Fibroblast of lung (primary cell): ENCODE measurements at places on chromosomes 1 and 21. TPM values are rescaled to one million over a fixed set of nuclear protein-coding genes. Genes with fewer than 3 reads are reported as not detected.
A peak's percentile ranks its signal among the peaks of the same experiment; 100 is the strongest.

GRCh38 chr1:176609556-176610408, 146.8 kb downstream of the PAPPA2 start:
- no peak overlapping the region for H3K4me3 ChIP-seq
- no peak overlapping the region for H3K27ac ChIP-seq
- no peaks in the 10 kb centered on the region for H3K36me3 ChIP-seq

HSPA6 gene
- 0.22 and 0.33 TPM in 2 replicates for polyA plus RNA-seq

- peak overlapping the region; percentile 99 for H3K27ac ChIP-seq
- peaks cover 18% of the 10 kb centered on the region for H3K36me3 ChIP-seq
- peak overlapping the region; percentile 55 for H3K4me3 ChIP-seq
- no peaks in the 10 kb centered on the region for H3K27me3 ChIP-seq
Observed at GRCh38 chr1:151282883-151283725, 1.0 kb downstream of the ZNF687 start.

DNA sequence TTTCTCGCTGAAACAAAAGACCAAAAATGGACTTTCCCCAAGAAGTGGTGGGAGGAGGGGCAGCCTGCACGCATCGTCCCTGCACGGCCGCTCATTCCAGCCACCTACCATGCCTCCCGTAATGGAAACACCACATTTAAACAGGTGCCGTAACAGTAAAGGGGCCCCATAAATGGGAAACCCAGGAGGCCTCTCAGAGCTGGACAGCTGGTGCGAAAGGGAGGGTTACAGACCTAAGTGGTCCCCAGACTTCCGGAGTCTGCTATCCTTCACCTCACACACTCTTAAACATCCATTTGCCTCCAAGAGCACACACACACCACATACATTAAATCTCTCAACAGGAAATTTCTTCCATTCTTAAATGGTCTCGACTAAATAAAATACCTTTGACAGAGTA, 120.7 kb upstream of the SOD1 start:
- no peaks in the 10 kb centered on the region for H3K4me1 ChIP-seq
- H3K4me3 ChIP-seq: no peak overlapping the region
- no peaks in the 10 kb centered on the region for H3K27me3 ChIP-seq
- no peak overlapping the region for H3K27ac ChIP-seq
- DNase-seq: no peak

DNA sequence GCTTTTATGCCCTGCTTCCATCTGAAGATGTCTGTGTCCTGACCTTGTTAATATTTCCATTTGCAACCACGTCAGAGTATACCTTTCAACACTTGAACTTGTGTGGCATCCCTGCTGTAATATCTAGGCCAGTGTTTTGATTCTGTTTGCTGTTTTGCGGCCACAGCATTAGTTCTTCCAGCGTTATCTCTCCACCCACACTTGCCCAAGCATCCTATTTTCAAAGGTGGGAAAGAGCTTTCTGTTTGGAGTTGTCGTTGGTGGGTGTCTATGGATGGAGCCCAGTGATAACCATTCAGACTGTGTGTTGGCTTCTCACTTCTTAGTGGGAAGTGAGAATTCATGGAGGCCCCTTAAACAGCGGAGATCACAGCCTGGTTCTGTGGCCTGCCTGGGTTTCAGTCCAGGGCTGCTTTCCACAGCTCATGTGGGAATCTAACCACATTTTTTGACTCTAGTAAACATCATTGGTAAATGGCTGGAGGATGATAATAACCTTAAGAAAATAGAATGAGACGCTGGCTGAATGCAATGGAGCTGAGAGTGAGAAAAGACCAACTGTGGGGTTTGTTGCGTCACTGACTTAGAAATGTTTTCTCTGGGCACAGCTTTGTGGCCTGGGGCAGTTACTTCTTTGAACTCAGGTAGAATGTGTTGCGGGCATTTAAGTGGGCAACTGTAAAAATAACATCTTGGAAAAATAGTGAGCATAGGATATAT, 7.6 kb downstream of the TENT5C start:
- no peaks in the 10 kb centered on the region for H3K36me3 ChIP-seq
- no peak for DNase-seq
- H3K4me3 ChIP-seq: no peak overlapping the region
- H3K4me1 ChIP-seq: peaks cover 11% of the 10 kb centered on the region
- H3K27ac ChIP-seq: peak overlapping the region; percentile 72
- no peaks in the 10 kb centered on the region for H3K27me3 ChIP-seq

H3-3A gene
- 285 and 312 TPM in 2 replicates for polyA plus RNA-seq

DNA sequence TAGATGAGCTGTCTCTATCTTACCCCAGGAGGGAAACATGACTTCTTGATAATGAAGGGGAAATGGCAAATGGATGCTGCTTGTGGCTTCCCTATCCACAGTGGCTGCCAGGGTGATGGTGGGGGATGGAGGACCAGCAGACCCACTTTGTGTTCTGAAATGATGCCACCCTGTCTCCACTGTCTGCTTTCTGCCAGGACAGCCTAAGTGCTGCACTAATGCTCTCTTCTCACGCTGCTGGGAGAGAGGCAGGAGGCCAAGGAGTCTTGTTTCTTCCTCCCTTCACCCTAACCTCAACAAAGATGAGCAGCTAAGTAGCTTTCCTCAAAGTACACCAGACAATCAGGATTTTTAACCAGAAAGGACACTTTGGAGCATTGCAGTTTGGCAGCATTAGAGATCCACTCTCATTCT, 36.6 kb downstream of the XCL1 start:
- no peaks in the 10 kb centered on the region for H3K4me1 ChIP-seq
- no peaks in the 10 kb centered on the region for H3K36me3 ChIP-seq
- no peak overlapping the region for H3K27ac ChIP-seq
- no peak overlapping the region for H3K4me3 ChIP-seq
- no peak for DNase-seq
- no peaks in the 10 kb centered on the region for H3K27me3 ChIP-seq

FAM229A gene
- 0.53 and 0.77 TPM in 2 replicates for polyA plus RNA-seq

DNA sequence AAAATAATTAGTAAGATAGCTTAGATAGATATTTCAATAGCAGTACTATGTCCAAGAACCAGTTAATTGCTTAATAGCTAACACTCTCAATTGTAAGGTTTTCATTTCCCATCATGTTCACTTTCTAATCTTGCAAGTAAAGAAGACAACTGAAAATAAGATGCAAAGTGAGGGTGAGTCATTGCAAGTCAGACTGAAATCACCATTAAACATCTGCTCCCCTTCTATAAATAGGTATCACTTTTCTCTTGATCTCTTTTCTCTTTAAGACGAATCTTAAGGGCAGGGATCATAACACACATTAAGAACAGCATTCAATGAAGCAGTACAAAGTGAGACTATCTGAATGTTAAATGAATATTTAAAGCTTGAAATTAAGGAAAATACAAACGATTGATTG, 40.4 kb downstream of the UBR4 start:
- DNase-seq: peak; percentile 60
- H3K27ac ChIP-seq: no peak overlapping the region
- H3K36me3 ChIP-seq: peaks cover 24% of the 10 kb centered on the region
- H3K4me3 ChIP-seq: no peak overlapping the region
- H3K4me1 ChIP-seq: peaks cover 7% of the 10 kb centered on the region
- no peaks in the 10 kb centered on the region for H3K27me3 ChIP-seq

DNA sequence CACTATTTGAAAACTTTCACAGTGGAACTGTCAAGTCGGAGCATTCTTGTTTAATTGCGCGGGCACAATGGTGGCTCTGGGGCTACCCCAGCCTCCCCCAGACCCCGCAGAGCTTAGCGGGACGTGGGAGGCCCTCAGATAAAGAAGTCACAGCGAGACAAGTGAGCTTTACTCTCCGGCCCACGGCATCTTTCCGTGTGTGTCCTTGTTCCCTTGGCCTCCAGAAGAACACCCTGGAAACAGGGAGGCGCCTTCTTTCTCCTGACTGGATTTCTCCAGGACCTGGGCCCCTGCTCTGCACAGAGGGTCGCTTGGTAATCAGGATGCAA, 382.8 kb downstream of the RRAGC start:
- no peak for DNase-seq
- no peak overlapping the region for H3K4me3 ChIP-seq
- no peaks in the 10 kb centered on the region for H3K27me3 ChIP-seq
- no peak overlapping the region for H3K27ac ChIP-seq
- no peaks in the 10 kb centered on the region for H3K36me3 ChIP-seq

MFSD2A gene
- polyA plus RNA-seq: 0.90 and 4.5 TPM in 2 replicates

DNA sequence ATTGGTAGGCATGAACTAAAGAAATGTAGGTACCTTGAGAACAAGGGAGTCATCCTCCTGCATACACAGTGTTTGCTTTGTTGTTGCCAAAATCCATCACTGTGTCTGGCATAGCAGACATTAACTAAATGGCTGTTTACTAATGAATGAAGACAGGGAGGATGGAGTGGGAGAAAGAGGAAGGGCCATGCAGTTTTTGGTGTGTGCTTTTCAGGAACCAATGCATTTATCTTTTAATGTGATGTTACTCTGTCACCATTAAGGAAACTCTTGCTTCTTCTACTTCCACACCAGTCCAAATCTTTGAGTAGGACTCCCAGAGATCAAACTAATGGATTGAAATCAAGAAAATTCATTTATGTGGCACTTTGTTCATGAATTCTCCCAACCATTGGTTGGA, 55.6 kb upstream of the DUSP10 start:
- H3K27me3 ChIP-seq: no peaks in the 10 kb centered on the region
- H3K27ac ChIP-seq: no peak overlapping the region
- no peak for DNase-seq

GRCh38 chr1:11690397-11691301, 861 bp upstream of the DRAXIN start:
- no peak overlapping the region for H3K27ac ChIP-seq
- peaks cover 43% of the 10 kb centered on the region for H3K27me3 ChIP-seq
- no peak overlapping the region for H3K4me3 ChIP-seq

DNA sequence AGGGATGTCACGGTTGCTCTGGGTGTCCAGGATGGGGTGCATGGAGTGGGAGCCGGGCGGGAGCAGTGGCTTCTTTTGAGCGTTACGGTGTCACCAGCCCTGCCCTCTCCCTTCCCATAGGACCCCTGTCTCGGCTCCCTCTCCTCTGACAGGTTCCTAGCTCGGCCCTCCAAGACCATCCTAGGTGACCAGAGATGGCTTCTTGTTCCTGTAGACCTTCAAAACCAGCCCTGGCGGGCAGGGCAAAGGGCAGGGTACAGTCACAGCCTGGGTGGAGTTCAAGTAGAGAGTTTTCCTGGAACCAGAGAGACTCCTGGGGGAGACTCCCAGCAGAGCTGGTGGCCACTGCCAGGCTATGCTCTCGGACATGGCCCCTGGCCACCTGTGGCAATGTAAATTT, 345.6 kb upstream of the AJAP1 start:
- DNase-seq: no peak
- H3K27ac ChIP-seq: no peak overlapping the region
- H3K4me3 ChIP-seq: no peak overlapping the region
- H3K27me3 ChIP-seq: no peaks in the 10 kb centered on the region
- no peaks in the 10 kb centered on the region for H3K4me1 ChIP-seq

SYTL1 gene
- 0.02 and 0.03 TPM in 2 replicates for polyA plus RNA-seq

DNA sequence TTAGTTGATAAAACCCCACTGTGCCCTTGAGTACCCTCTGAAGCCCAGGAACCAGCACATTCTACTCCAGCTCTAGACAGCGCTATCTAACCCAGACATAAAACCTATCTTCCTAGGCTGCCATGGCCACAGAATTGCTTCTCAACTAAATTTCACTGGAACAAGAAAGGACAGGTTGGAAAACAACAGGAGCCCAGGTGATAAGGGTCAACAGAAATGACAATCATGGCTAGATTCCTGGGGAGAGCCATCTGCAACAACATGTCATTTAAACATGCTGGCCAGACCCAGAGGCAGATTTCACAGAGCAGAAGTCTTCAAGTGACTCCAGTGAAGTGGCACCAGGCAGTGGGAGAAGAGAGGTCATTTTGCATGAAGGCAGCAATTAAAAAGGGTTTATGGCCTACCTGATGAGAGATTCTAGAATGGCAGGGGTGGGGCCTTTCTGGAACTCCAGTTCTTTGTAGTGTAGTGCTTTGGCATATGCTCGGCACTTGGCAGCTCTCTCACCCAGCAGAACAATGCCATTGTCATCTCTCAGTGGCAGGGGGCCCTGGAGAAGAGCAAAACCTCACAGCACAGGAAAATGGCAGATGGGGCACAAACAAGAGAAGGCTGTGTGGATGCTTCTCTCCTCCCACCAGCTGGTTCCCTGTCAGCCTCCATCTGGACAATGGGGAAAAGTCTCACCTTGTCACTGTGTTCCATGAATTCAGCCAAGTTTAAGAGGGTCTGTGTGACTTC, 9.9 kb downstream of the ANGPTL7 start:
- H3K27ac ChIP-seq: no peak overlapping the region
- no peaks in the 10 kb centered on the region for H3K4me1 ChIP-seq
- no peaks in the 10 kb centered on the region for H3K27me3 ChIP-seq
- no peak overlapping the region for H3K4me3 ChIP-seq
- DNase-seq: no peak

BSND gene
- not detected in 2 replicates for polyA plus RNA-seq

DNA sequence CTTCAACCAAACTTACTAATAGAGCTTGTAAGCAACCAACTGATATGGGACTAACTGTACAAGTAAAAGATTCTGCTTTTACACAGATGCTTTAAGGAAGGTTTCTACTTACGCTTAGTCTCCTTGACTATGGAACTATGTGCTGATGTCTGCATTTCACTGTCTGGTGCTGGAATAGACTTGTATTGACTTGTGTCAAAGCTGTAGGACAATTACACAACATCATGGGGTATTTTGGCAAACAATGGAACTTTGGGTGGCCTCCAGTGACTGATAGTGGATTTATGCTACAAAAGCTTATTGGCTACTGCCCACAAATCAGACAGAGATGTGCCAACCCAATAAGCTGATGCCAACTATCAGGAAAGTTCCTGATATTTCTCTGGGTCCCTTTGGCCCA, 10.6 kb downstream of the CBR1 start:
- no peak overlapping the region for H3K27ac ChIP-seq
- H3K36me3 ChIP-seq: no peaks in the 10 kb centered on the region
- H3K4me3 ChIP-seq: no peak overlapping the region
- no peaks in the 10 kb centered on the region for H3K27me3 ChIP-seq
- H3K4me1 ChIP-seq: no peaks in the 10 kb centered on the region
- DNase-seq: no peak

DNA sequence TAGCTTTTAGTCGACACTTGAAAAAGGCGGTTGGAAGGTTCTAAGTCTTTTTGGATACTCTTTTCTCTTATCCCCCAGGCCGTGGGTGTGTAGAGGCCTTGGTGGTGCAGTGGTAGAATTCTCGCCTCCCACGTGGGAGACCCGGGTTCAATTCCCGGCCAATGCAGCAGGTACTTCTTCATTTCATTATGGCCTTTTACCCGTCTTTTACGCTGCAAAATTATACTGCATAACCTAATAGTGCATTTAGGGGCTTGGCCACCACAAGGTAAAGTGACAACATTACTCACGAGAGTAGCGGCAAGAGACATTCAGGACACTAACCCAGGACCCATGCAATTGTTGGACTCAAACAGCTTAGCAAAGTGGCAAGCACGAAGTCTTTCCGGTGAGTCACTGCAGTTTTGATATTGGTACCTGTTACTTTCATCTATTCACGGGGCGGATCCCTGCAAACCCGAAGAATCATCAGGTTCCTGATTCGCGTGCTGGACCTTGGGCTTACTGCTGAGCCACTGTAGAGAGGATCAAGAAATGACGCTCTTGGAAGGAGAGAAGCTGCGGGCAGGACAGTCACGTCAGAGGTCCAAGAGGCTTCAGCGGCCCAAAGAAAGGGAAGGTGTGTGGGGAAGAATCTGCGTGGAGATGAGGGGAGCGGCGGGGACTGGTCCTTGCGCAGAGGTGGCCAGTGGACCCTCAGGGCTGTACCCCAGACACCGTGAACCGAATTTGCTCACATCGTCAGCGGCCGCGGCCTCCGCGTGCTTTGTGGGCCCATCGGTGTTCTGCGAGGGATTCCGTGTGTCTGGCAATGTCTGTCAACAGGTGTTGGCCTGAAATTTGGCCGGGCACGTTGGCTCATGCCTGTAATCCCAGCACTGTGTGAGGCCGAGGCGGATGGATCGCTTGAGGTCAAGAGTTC, 12.9 kb upstream of the RNU1-4 start:
- no peak overlapping the region for H3K4me3 ChIP-seq
- H3K27me3 ChIP-seq: peaks cover 6% of the 10 kb centered on the region
- H3K4me1 ChIP-seq: no peaks in the 10 kb centered on the region
- no peak overlapping the region for H3K27ac ChIP-seq

CNR2 gene
- polyA plus RNA-seq: not detected in 2 replicates
